ENCODE measurements at places on chromosomes 6 and 20.
A peak's percentile ranks its signal among the peaks of the same experiment; 100 is the strongest.

- DNase-seq, result no peak
These were observed 19.8 kb upstream of the ADRM1 start for GRCh38 chr20:62282877-62283503.

GRCh38 chr6:551405-551804 lies 105.5 kb downstream of the HUS1B start:
- DNase-seq, result peak; percentile 23

DNA sequence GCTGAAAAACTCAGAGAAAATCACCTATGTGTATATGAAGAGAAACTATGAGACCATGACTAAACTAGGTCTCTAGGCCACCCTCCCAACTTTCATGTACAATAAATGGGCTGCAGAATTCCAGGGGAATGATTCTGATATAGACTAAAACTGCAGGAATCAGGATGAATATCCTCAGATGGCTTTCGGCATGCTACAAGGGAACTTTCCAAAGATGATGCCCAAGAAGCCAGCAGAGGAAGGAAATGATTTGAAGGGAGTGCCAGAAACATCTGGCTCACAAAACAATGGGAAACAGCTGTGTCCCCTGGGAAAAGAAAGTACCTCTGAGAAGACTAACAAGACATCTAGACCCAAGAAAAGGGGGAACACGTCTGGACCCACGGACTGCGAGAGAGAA lies 41.1 kb downstream of the PLN start:
- DNase-seq, result no peak

DNA sequence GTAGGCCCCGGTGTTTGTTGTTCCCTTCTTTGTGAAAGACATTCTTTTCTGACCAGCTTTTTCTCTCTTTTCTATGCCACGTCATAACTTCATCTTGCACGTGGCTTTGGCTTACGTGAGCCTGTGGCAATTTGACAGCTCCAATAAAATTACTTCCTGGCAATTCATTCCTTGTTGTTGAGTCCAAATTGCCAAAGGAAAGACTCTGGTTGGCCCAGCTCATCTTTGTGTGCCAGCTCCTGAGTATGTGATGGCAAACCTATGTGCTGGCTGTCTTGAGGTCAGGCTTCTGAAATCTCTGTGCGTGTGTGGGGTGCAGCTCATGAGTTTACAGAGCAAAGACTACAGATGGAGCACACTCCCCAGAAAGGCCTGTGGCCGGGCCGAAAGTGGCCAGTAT lies 272.5 kb upstream of the SGK1 start:
- no peak for DNase-seq

GRCh38 chr20:1897541-1897940 lies 2.3 kb downstream of the SIRPA start:
- DNase-seq, result no peak

Measured in neuronal stem cell (in vitro differentiated cells).